ENCODE measurements at places on chromosomes 3 and 15. TPM values are rescaled to one million over a fixed set of nuclear protein-coding genes. Genes with fewer than 3 reads are reported as not detected.

DNA sequence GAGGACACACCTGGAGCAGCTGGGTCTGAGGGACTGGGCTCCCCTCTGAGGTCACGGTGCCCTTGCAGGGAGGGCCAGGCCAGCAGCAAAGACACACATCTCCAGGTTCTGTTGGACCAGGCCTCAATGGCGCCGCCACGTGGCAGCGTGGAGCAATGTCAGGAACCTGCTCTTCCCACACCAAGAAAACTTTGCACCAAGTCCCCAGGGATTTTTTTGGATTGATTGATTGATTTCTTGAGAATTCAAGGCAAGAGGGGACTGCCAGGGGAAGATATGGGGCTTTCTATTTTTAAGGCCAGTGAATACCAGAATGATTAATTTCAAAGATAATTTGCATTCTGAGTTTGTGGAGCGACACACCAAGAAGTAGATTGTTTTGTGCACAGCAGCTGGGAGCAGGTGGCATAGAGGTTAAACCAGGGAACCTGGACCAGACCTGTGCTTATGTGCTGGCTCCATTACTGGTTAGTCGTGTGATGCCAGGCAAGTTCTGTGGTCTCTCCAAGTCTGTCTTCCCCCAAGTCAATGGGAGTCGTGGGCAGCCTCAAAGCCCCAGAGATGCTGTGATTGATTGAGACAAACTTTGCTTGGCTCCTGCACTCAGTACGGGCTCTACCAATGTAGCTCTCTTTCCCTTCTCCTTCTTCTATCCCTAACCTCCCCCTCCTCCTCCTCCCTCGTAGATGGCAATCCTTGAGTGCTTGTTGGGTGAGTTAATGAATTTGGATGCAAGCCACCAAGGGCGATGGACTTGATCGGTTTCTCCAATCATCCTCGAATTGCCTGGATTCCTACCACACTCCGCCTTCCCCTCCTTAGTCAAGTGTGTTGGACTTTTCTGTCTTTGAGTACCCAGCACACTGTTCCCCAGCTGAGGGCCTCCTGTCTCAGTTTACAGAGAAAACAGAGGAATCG, 96.2 kb upstream of the TRPM1 start:
- H3K36me3 ChIP-seq: no peaks in the 10 kb centered on the region
- H3K27ac ChIP-seq: no peak overlapping the region
- peak; percentile 52 for DNase-seq

DNA sequence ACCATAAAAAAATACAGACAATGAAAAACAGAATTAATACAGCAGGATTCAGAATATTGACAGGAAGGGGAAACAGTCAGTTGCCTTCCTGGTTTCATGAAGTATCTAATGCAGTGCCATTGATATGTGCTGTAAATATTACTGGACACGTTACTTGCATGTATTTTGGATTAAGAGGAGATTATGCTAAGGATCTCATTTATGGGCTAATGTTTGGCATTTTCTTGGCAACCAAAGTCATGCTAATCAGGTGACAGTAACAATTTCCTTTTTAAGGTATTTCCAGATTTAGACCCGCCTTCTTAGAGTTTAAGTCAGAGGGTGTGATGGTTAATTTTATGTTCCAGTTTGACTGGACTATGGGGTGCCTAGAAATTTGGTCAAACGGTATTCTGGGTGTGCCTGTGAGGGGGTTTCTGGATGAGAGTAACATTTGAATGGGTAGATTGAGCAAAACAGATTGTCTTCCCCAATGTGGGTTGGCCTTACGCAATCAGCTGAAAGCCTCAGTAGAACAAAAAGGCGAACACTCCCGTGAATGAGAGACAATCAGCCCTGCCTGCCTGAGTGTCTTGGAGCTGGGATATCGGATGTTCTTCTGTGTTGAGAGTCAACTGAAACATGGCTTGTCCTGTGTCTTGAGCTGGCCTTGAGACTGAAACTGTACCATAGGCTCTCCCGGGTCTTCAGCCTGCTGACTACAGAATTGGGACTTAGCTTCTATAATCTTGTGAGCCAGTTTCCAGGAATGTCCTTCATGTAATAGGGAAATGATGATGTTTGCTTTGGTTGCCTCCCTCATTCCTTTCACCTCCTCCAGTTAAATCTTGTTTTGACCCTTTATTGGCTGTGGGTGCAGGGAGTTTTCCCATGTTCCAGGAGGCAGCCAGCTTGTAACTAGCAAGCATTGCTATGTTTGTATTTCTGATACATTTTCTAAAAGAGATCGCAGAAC, 10.5 kb downstream of the SQOR start:
- H3K4me1 ChIP-seq: peaks cover 51% of the 10 kb centered on the region
- DNase-seq: no peak
- H3K27ac ChIP-seq: no peak overlapping the region
- H3K27me3 ChIP-seq: no peaks in the 10 kb centered on the region
- H3K4me3 ChIP-seq: no peak overlapping the region
- H3K36me3 ChIP-seq: peaks cover 10% of the 10 kb centered on the region

GRCh38 chr15:62323353-62323890, 158.3 kb upstream of the C2CD4B start:
- DNase-seq: no peak
- H3K27me3 ChIP-seq: peaks cover 4% of the 10 kb centered on the region
- H3K27ac ChIP-seq: no peak overlapping the region

DNA sequence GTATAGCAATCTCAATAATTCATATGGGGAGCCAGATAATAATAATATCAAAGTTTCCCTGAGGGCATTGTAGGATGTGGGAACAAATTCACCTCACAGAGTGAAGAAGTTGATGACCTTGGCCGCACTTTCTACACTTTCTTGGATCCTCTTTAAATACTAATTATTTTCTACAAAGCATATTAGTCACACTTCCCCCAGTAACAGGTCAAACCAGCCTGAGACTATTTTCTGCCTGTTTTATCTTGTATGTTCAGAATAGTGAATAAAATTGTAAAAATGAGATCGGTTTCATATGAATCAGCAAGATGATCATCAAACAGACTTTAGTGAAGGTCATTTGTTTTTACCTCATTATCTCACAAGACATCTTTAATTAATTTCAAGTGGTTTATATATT, 2.3 kb upstream of the OR5K3 start:
- no peaks in the 10 kb centered on the region for H3K27me3 ChIP-seq
- no peak overlapping the region for H3K4me3 ChIP-seq
- no peak overlapping the region for H3K27ac ChIP-seq
- no peaks in the 10 kb centered on the region for H3K4me1 ChIP-seq
- DNase-seq: no peak

DNA sequence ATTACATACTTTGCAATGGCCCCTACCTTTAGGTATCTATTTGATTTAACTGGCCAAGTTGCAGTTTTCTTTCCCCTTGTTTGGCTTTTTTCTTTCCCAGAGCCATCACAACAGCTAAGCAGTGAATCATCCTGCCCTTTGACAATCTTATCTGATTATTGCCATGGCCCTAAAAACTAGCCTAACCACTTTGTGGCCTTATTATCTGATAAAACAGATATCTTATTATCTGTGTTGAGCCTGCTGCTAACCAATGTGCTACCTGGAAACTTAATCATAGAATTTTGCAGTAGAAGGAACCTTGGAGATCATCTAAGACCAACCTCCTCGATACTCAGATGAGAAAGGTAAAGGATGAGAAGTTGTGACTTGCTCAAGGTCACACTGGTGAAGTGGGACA, 37.1 kb downstream of the EIF4E3 start:
- no peak for DNase-seq
- peaks cover 79% of the 10 kb centered on the region for H3K36me3 ChIP-seq
- H3K27ac ChIP-seq: no peak overlapping the region

- no peak overlapping the region for H3K4me3 ChIP-seq
- peaks cover 51% of the 10 kb centered on the region for H3K36me3 ChIP-seq
- no peaks in the 10 kb centered on the region for H3K4me1 ChIP-seq
Observed at GRCh38 chr15:44633603-44634002, 29.9 kb downstream of the SPG11 start.

DNA sequence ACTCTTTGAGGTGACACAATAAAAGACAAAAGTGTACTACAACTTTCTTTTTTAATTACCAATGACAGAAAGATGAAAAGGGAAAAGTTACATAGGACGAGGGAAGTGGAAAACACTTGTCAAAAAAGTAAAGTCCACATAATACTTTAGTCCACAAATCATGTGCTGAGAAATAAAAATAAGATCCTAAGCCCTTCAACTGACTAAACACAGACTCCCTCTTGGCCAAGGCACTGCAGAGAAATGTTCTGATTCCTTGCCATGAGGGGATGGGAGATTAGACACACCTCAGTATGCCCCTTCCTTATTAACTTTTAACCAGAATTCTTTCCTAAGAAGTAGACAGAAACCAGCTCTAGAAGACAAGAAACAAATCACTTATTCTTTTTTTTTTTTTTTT, 59.5 kb upstream of the TGFBR2 start:
- H3K27me3 ChIP-seq: no peaks in the 10 kb centered on the region
- H3K36me3 ChIP-seq: no peaks in the 10 kb centered on the region
- DNase-seq: no peak
- no peak overlapping the region for H3K27ac ChIP-seq
- no peak overlapping the region for H3K4me3 ChIP-seq
- H3K4me1 ChIP-seq: no peaks in the 10 kb centered on the region

Gene CHRD
- total RNA-seq: 0.22 TPM

Gene IL5RA
- 0.59 TPM for total RNA-seq

Gene SPESP1
- not detected for total RNA-seq
